Smooth muscle cell of bladder (primary cell): ENCODE measurements at places on chromosomes 16 and 17. TPM values are rescaled to one million over a fixed set of nuclear protein-coding genes. Genes with fewer than 3 reads are reported as not detected.

VMO1 gene
- total RNA-seq: 0.74 and 3.3 TPM in 2 replicates

SAMD14 gene
- total RNA-seq: 1.4 and 1.9 TPM in 2 replicates

PRAC2 gene
- total RNA-seq: 0.46 TPM in 1 of 2 replicates, not detected in the other

TBC1D3 gene
- not detected in 2 replicates for total RNA-seq

TBC1D3H gene
- total RNA-seq: not detected in 2 replicates

PLK1 gene
- total RNA-seq: 2.2 and 2.4 TPM in 2 replicates

PDIA2 gene
- 0.37 TPM in 1 of 2 replicates, not detected in the other for total RNA-seq

ZNF286A gene
- 40.8 and 45.7 TPM in 2 replicates for total RNA-seq
